ENCODE measurements at places on chromosomes 2 and 18.

- no peak for DNase-seq
These were observed 143.3 kb downstream of the HDAC4 start for GRCh38 chr2:239257511-239257937.

GRCh38 chr2:137154946-137155345, 389.6 kb downstream of the THSD7B start:
- DNase-seq: no peak

DNA sequence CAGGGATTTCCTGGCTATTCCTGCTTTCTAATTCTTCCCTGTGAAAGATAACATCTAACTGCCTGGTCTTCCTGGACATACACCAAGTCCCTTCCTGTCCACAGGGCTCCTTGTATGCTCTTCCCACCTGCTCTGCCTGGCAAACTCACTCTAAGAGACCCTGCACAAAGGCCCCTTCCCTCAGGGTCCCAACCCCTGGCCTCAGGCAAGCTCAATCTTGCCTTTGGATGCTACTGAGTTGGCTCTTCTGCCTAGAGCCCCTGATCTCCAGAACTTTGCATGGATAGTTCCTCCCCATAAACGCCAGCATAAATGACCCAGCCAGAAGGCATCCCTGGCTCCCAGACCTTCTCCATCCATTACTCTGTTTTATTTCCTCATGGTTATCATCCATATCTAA, 98.3 kb upstream of the OTOS start:
- no peak for DNase-seq

DNA sequence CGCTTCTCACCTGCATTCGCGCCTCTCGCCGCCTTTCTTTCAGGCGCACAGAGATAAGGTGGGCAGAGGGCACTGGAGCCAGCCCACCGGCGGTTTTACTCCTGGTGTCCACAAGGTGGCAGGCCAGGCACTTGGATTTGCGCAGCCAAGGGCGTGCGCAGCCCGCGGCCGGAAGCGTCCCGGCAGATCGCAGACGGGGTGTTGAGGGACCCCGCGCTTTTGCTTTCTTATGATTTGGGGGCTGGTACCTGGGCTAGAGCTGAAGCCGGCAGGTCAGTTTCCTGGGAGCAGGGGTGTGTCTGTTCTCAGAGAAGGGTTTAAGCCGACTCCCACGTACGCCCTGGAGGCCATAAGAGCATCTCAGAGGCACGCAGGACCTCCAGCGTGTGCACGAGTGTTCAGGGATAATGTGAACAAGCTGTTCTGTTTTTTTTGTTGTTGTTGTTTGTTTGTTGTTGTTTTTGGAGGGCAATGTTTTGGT, 305.6 kb upstream of the CXCR4 start:
- peak; percentile 90 for DNase-seq

- no peak for DNase-seq
These were observed 475 bp upstream of the TWIST2 start for GRCh38 chr2:238847419-238847801.

DNA sequence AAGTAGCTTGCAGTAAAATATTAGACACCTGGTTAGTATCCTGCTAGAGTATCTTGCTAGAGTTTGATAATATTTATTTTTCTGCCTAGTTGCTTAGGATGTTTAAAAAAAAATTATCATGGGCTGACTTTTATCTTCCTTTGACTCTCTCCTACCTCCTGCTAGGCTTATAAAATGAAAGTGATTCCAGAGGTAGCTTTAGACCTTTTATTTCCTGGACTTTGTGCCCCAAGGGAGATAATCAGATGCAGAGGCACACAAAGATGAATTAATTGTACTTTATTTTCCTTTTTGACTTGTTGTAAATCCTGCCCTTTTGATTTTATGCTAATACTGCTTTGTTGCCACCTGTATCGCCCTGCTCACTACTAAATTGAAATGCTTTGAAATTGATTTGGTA, 130.7 kb downstream of the WDSUB1 start:
- DNase-seq: no peak

DNA sequence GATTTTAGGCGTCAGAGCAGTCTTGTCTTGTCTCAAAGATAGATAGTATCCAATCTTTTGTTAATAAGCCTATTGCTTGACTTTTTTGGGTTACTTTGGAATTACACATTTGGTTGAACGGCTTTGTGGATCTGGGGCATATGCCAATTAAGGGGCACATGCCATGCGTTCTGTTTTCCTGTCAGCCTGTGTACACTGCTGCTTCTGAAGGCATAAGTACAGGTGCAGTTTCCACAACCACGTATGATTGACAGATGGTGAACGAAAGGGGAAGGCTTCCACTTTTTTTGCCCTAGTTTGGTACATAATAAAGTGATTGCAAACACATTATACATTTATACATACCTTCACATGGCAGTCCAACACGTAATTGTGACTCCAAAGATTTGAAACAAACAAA, 102.3 kb downstream of the RAPH1 start:
- no peak for DNase-seq

All from activated CD8-positive, alpha-beta T cell treated with anti-CD3 and anti-CD28 coated beads, Interleukin-2, amount 10 ng/mL, durations not matched to agents 7 days and 5 days (primary cell).